ENCODE measurements at places on chromosomes 1 and 21.

DNA sequence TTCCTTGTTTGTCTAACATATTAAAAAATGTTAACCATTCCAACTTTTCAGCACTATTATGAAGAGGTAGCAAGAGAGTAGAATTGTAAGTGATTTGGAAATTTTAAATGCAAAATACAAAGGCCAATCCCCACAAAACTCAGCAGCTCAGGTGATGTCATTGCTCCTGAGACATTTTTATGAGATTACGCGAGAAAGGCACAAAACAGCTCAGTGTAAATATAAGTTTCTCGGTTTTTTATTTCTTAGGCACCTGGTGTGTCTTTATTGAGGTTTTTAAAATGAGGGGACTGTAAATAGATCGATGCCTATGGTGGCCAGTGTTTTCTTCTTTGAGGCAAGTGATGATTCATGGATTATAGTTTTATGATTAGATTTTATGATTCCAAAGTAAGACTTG is 6.1 kb downstream of the ABCG1 start:
- no peak for DNase-seq

GRCh38 chr1:157163273-157164127 is 25.3 kb upstream of the ETV3 start:
- peak; percentile 80 for DNase-seq

- DNase-seq = no peak
Measured at GRCh38 chr1:169271098-169271497, 96.5 kb downstream of the NME7 start.

- no peak for DNase-seq
Measured at GRCh38 chr1:35173909-35174540, 18.9 kb downstream of the SFPQ start.

GRCh38 chr1:181846001-181846645 is 215.4 kb downstream of the ZNF648 start:
- DNase-seq = no peak

DNA sequence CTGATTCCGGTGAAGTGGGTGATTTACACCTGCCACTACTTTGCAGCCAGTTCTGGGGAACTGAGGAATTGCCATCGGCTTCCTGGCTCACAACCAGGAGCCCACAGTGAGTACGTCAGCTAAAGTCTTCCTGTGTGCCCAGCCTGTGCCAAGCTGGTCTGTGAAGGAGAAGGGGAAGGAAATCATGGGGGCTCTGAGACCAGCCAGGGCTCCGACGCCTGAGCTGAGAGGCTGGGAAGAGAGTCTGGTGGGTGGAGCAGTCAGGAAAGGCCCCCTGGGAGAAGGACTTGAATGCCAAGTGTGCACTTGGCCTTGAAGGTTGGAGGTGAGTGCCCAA is 1.2 kb downstream of the LURAP1 start:
- no peak for DNase-seq

DNA sequence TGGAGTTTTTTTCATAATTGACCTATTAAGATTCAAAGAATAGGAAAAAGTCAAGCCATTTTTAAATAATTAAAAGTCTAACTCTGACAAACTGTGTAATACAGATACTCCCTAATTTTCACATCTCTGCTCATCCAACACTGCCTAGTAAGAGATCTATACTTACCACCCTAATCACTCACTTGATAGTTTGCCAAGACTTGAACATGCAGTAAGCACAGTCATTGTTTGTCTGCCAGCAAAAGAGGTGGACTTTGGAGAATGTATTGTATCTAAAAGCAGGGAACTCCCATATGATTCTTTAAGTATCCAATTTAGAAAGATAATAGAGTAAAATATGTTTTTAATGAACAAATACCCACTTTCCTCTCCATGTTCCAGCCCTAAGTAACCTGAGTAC is 15.5 kb downstream of the TMEM59 start:
- no peak for DNase-seq

DNA sequence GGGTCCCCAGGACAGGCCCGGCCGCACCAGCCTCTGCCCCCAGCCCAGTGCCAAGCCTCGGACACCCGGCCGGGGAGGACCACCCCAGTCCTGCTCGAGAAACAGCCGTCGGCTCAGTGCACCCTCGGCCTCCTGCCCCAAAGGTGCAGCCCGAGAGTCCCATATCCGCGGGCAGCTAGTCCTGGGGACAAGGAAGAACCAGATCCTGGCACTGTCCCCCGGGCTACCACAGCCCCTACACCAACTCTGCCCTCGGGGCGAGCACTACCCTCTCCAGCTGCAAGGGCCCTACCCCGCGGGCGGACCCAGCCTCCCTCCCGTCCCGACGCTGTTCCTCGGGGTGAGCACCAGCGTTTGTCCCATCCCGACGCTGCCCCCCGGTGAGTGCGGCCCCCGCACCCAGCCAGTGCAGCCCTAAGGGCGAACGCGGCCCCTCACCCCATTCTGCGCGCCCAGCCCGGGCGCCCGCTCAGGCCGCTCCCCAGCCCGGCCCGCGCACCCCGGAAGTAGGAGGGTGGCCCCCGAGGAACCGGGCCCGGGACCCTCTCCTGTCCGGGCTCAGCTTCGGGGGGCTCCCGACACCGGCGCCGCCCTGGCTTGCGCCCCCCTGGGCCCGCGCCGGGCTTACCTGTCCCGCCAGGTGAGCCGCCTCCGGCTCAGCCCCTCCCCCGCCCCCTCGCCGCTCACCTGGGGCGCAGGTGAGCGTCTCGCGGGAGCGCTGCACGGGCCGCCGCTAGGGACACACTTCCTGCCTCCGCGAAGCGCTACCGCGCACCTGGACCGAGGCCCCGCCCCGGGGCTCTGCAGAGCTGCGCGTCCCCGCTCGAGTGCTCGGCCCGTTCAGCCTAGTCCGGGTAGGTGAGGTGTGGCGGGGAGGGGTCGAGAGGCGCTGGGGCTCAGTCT is at the start of gene KDF1:
TSS of gene KDF1 (minus strand) at position 747 of the 903 bp plus-strand sequence. CDS start 8,088 bp downstream, outside the sequence.
- peak; percentile 44 for DNase-seq

- DNase-seq = no peak
Measured at GRCh38 chr1:101474039-101474665, 237.3 kb downstream of the S1PR1 start.

Data from T-helper 17 cell (primary cell).